ENCODE measurements at places on chromosomes 6 and 20.

DNA sequence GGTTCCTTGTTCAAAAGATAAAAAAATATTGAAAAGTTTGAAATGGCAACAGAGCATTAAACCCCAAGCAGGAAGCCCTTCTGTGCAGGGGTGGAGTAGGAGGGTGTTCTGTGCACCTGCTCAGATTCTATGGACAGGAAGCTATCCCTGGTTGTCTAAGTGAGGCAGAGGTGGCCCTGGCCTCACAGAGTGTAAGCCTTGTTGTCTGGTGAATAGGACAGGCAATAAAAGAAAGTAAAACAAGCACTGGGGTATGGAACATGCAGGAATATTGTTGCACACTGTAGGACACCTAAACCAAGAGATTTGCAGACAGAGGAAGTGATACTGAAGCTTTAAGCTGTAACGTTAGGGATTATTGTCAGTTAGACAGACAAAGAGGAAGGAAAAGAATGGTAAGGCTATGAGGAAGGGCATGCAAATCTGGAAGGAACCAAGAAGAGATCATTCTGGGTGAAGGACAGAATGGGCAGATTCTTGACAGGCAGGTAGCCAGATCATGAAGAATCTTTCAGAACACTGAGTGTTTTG lies 66.8 kb downstream of the TBC1D7 start:
- DNase-seq: no peak

DNA sequence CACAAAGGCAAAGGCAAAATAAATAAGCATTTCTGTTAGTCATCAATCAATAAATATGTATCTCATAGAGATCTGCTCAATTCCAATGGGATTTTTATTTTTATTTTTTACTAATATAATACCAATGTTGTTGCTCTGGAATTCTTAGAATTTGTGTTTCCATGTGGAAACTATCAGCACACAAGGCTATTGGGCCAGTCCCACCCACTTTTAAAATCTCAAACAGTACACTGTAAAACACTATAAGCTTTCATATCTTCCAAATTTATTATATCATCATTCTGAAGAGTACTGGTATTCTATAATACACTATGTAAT lies 563.8 kb upstream of the MARCKS start:
- no peak for DNase-seq

DNA sequence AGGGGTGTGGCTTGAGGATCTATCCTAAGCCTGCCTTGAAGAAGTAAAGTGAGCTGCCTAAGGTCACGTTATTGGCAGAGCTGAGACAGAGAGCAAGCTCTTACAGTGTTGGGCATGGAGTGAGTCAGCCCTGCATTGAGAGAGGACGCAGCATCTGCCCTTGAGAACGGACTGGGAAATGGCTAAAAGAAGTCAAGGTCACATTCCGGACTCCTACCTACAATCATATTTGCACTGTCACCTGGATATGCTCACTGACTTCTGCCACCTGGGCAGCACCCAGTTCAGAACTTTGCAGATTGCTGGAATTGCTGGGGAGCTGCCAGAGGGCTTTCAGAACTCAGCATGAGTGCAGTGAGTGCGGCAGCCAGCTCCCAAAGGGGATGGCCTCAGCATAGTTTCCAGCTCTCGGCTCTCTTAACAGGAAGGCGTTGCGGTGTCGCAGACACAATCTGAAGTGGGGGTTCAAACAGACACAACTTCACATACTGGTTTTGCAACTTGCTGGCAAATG lies 199.3 kb upstream of the SGK1 start:
- DNase-seq: peak; percentile 79

- DNase-seq: peak; percentile 73
These were observed 87.1 kb downstream of the TRMT6 start for GRCh38 chr20:5863040-5863833.

- DNase-seq: peak; percentile 75
These were observed 27.1 kb upstream of the SYNCRIP start for GRCh38 chr6:85669735-85670194.

- DNase-seq: no peak
These were observed 227.8 kb downstream of the TMEM242 start for GRCh38 chr6:157095569-157095968.

- no peak for DNase-seq
These were observed 188.2 kb upstream of the PRND start for GRCh38 chr20:4533368-4534133.

- DNase-seq: peak; percentile 20
These were observed 252.9 kb downstream of the TPBG start for GRCh38 chr6:82616386-82617028.

GRCh38 chr20:3753098-3753497 lies 14.5 kb downstream of the ADISSP start:
- peak; percentile 59 for DNase-seq

DNA sequence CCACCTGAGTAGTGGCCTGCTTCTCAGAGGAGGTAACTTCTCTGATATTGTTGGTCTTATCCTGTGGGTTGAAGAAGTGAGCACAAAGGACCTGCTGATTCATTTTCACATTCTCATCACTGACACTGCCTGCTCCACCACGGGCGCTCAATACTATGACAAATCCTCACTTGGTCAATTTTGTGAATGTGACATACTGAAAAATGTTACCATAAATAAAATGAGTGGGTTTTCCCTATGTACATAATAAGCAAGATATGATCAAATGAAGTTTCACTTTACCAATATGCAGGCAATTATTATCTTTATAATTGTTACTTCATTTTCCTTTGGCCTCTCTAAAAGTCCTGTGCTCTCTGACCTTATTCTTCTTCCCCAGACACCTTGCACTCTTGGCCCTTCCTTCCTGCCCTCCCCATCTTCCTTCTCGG lies 71.5 kb upstream of the RIPOR2 start:
- DNase-seq: no peak

DNA sequence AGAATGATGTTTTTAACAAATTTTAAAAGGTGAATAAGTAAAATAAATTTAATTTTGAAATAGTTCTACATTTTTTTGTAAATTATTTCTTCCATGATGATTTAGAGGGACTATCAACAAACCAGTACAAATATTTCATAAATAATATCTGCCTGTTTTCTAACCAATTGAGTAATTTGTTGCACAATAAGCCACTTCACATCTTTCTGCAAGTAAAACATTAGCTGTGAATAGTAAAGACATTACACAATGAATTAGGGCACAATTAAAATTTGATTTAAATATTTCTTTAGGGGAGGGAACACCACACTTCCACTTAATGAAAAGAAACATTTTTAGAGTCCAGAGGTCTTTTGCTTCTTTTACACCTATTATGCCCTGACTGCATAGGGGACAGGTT lies 118.4 kb upstream of the PTPRK start:
- no peak for DNase-seq

DNA sequence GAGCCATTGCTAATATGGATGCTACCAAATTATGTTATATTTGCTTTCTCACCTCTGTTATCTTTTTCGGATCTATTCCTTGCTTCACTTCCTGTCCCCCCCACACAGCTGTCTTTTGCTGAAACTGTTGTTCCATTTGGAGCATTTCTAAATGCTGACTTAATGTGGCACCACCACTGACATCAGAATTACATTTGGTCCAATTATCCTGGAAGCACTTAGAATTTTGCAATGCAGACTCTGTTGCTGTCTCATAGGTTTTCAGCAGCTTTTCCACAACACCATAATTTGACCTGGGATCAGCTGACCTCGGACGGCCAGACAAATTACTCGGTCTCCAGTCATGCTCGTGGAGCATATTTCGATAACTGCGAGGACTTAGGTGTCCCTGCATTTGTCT lies 12.8 kb downstream of the KIAA0408 start:
- DNase-seq: no peak

DNA sequence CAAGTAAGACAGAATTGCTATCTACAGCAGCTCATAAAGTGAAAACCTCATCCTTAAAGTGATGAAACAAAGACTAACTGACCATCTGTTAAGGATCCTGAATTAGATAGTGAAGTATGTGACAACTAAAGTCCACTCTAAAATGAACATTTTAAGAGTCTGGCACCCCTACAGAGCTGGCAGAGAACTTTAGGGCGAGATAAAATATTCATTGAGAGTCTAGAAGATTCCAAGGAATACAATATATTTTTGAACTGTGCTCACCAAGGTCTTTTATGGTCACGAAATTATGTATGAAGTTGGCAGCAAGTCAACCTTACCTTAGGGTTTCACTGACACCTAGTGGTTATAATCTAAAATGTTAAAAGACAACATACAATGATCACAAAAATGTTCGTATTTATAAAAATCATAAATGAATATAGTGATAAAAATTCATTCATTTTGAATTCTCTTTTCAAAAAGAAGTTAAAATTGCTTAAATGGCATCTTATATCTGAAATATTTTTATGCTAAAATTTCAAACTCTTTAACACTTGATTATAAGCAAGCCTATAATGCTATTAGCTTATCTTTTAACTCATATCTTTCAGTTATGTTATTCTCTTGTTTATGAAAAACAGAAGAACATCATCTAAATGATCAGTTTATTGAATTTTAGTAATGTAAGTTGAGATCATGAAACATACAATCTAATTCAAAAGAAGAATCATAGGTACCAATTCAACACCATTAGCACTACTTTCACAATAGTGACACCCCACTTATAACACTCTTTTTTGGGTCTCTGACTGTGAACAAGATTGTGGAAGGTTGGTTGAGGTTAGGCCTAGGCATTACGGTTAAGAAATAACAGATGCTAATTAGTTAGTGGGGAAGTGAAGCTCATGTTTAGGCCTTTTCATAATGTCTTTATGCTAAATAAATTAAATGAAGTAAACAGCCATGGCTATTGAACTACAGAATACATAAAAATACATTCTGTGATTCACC lies 27.5 kb downstream of the RSPH3 start:
- DNase-seq: peak; percentile 65

- DNase-seq: peak; percentile 88
These were observed 50.4 kb downstream of the MTHFD1L start for GRCh38 chr6:150915880-150916265.

DNA sequence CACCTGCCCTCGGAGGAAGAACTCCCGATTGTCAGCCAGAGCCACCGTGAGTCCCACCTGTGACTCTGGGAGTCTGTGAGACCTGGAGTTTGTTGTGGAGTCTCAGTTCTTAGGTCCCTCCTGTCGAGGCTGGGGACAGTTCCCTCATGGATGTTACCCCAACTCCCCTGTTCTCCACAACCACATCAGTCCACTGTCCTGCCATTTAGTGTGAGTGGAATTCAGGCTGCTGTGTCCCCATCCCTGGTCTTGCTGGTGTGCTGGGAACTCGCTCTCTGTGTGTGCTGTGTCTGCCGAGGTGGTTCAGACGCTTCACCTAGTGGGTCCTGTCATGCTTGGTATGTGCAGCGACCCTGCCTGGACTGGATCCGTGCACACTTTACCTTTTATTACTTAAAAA lies 163.2 kb downstream of the DTNBP1 start:
- no peak for DNase-seq

GRCh38 chr6:164396071-164397047 lies 913.0 kb downstream of the C6orf118 start:
- DNase-seq: peak; percentile 3

GRCh38 chr6:30743099-30744053 lies 889 bp upstream of the FLOT1 start:
- no peak for DNase-seq

DNA sequence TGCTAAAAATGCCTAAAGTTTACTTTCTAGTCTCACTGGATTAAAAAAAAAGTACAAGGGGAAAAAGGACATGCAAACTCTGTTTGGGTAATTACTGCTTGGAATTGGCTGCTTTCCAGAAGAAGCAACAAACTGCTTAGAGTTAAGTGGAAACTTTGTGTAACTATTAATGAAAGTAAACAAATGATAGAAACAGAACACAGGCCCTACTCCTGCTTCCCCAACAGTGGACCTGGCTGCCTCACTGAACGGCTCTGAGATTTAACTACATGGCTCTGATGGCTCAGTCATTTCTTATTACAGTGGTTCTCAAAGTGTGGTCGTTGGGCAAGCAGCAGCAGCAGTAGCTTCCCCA lies 108.5 kb downstream of the MAN1A1 start:
- DNase-seq: peak; percentile 9

DNA sequence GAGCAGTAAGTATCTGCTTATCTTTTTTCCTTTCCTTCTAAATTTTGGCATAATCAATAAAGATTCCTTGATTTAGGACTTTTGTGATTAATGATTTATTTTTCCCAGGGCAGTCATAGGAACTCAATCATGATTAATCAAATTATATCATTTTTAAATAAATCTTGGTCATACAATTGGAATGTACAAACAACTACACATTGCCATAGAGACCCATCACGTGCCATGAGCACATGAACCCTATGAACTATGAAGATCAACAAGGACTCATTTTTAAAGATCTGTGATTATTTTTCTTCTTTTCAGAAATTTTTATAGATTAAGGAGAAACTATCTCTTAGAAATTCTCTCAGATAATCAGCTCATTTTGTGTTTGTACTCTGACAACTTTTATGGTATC lies 622.4 kb downstream of the BCKDHB start:
- DNase-seq: no peak

- no peak for DNase-seq
These were observed 50.0 kb upstream of the RNGTT start for GRCh38 chr6:89013438-89013837.

- peak; percentile 70 for DNase-seq
These were observed 4.8 kb downstream of the TRIM10 start for GRCh38 chr6:30156262-30156599.

- DNase-seq: no peak
These were observed 5.6 kb upstream of the CEP85L start for GRCh38 chr6:118656847-118657451.

GRCh38 chr6:13795041-13795750 lies 19.2 kb downstream of the MCUR1 start:
- DNase-seq: peak; percentile 82

DNA sequence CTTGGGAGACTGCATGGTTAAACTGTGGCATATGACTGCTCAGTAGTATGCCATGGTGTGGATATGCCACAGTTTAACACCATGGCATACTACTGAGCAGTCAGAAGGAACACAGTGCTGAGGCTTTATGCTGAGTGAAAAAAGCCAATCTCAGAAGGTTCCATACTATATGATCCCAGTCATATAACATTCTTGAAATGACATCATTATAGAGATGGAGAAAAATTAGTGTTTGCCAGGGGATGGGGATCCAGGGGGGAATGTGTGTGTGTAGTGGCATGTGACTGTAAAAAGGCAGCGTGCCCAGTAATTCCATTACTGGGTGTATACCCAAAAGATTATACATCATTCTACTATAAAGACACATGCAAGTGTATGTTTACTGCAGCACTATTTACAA lies 85.8 kb downstream of the FOXF2 start:
- DNase-seq: peak; percentile 27

DNA sequence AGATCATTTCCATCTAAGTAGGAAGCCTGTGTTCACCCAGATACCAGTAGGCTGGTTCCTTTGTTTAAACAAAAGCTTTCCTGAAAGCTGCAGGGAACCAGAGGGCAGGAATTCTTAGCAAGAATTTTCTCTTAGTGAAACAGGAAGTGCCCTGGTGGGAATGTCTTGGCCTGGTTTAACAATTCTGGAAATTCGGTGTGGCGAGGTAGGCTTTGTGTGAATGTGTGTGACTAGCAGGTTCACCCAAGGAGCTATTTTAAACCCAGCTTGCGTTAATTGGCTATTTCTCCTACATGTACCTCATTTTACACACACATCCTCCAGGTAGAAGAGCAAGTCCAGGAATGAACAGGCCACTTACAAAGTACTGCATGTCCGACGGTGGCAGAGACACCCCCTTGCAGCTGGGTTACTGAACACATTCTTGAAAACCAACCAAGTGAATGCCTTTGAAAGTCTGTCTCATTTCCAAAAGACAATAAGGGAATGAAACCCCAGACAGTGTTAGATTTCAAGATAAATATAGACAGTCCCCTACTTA lies 64.6 kb downstream of the GFOD1 start:
- peak; percentile 51 for DNase-seq
